ENCODE measurements at places on chromosomes 16 and 17.
A peak's percentile ranks its signal among the peaks of the same experiment; 100 is the strongest.

- peak; percentile 42 for DNase-seq
Observed at GRCh38 chr16:4682616-4683254, 10.6 kb upstream of the NUDT16L1 start.

DNA sequence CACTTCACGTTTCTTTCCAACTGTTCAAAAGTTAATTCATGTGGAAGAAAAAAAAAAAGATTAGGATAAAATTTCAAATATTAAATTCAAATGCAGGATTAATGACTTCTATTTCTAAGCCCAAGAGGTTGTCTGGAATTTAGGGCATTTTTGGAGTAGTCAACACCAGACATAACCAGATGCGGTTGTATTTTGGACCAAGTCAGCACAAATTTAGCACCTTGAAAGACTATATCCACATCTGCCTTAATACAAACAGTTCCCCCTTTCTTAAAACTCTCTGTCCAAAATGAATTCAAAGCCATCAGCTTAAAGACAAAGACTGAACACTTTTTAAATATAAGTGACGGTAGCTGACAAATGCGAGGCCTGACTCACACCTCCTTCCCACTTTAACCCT is 282.9 kb downstream of the C16orf95 start:
- DNase-seq, result no peak

DNA sequence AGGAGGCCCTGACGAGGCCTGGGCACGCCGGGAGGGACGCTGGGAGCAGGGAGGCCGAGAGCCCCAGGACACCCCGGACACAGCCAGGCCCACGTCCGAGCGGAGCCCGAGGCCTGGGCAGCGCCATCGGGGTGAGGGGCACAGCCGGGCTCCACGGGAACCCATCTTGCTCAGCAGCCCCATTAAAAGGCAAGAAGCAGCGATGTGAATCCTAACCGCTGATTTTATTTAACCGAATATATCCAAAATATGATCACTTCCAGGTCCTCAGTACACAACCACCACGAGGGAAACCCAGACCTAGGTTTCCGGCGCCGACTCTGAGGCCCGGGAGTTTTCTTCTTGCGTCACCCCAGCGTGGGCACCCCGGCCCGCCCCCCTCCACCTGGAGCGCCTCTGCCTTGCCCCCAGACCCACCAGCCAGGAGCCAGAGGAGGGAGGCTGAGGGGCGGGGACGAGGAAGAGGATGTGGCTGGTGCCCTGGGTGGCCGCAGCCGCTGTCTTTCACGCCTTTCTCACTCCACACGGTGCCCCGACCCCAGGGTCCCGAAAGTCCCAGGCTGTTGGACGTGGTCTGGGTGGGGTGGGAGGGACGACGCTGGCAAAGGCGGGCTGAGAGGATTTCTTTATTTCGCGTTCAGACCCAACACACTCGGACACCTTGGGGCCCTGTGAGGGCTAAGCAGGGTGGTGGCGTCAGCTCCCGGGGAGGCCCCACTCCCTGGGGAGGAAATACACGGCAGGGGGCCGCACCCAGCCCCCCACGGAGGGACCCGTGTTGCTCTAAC is 568 bp upstream of the CCDC154 start:
- peak; percentile 30 for DNase-seq

DNA sequence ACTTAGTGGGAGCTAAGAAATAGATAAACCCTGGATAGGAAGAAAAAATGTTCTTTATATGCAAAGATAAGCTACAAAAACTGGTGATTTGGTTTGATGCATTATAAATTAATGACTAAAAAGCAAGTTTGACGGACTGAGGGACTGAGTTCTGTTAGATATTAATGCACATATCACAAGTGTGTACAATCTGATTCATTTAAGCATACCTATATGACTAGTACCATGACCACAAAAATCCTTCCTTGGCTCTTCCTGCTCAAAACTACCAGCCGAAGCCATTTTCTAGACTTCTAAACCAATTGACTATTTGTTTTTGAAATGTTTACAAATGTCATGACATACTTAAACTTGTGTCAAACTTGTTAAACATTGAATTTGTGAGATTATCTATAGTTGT is 374.5 kb upstream of the MON1B start:
- no peak for DNase-seq

DNA sequence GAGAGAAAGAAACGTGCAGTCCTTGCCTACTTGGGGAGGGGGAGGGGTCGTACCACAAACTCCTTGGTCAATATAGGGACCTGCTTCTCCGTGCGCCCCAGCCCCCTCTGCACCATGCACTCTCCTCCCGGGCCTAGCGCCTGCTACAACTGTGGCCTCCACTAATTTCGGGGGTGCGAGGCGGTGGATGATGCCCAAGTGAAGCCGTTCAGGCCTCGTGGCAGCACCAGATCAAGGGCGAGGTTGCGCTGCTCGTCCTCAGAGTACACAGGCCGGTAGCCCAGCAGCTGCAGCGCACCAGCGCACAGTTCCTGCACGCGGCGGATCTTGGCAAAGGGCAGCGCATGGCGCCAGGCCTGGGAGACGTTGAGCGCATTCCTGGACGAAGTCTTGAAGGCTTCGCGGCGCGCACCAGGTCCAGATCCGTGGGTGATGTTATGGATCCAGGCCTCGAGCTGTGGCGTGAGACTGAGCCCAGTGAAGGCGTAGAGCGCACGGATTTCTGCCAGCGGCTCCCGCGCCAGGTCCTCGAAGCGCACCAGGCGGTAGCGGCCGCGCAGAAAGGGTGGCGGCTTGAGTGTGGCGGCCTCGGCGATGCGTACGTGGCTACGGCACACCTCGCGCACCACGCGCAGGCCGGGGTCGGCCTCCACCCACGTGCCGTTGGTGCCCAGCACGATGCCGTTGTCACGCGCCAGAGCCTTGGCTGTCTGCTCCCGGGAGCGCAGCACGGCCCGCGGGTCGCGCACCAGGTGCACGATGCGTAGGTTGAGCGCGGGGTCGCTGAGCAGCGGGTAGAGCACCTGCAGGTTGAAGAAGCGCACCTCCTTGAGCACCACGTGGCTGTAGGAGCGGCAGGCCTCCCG is 14.2 kb upstream of the TMEM170A start:
- no peak for DNase-seq

DNA sequence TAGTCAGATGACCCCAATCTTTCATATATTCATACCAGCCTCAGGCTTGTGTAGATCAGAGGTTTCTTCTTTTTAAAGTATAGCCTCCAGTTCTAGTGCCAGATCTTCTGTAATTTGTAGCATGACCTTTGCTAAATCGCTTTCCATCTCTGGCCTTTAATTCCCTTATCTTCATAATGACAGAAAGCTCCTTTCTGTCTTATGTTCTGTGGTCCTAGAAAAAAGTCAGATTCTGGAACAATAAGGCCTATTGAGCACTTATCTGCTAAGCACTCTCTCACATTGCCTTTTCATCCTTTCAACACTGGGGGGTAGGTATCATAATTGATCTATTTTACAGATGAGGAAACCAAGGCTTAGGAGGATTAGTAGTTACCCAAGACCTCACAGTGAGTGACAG is 9.2 kb downstream of the CCL16 start:
- DNase-seq, result no peak

GRCh38 chr16:8675183-8676159 is 1.1 kb downstream of the ABAT start:
- peak; percentile 49 for DNase-seq

DNA sequence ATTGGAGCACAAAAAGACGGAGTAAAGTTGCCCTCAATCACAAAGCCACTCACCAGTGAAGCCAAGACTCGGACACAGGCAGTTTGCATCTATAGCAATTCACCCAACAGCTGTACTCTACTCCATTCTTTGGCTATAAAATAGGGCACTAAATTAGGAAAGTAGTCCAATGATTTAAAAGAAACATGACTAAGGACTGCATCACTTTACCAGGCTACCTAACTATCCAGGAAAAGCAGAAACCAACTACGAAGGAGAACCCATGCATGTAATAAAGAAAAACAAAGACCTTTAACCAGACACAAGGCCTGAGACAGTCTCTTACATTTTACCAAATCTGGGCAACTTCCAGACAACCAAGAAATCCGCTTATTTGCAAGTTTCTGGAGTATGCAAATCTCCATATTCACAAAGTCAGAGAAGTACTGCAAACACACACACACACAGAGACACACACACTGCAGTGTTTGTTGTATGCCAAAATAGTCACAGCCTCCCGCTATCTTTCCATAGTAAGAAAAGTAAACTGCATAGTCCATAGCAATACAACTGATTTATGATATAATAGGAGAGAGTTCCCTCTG is 59.8 kb downstream of the CDH11 start:
- no peak for DNase-seq

- DNase-seq, result no peak
Observed at GRCh38 chr16:14013145-14013570, 58.0 kb upstream of the MRTFB start.

DNA sequence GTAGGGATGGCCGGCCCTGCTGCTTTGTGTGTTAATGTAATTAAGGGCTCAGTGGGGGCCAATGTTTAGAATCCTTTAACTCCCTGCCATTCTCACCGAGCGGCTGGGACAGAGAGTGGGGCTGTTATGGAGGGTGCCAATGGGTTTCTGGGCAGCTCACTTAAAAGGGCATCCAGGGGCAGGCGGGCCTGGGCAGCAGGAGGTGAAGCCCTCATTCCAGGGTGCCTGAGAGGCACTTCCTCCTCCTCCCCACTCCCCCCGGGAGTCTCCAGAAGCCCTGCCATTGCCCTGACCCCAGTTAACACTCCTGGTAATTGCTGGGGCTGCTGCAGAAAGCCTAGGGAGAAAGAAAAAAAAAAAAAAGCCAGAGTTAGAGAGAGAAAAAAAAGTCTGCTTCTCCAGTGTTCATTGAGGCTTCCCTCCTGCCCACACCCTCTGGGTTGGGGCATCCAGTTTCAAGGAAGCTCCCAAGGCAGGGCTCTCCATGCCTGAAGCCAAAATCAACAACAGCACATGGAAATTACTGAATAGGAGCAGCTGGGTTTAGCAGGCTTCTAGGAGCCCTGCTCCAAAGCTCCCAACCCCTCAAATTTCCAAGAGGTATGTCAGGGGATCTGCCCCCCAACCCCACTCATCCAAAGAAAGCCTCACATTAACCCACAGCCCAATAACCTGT is 28.0 kb downstream of the CUEDC1 start:
- no peak for DNase-seq

- DNase-seq, result no peak
Observed at GRCh38 chr16:4556580-4556979, 440 bp downstream of the C16orf96 start.

GRCh38 chr17:34826332-34826731 is 134.9 kb downstream of the CCT6B start:
- DNase-seq, result no peak

DNA sequence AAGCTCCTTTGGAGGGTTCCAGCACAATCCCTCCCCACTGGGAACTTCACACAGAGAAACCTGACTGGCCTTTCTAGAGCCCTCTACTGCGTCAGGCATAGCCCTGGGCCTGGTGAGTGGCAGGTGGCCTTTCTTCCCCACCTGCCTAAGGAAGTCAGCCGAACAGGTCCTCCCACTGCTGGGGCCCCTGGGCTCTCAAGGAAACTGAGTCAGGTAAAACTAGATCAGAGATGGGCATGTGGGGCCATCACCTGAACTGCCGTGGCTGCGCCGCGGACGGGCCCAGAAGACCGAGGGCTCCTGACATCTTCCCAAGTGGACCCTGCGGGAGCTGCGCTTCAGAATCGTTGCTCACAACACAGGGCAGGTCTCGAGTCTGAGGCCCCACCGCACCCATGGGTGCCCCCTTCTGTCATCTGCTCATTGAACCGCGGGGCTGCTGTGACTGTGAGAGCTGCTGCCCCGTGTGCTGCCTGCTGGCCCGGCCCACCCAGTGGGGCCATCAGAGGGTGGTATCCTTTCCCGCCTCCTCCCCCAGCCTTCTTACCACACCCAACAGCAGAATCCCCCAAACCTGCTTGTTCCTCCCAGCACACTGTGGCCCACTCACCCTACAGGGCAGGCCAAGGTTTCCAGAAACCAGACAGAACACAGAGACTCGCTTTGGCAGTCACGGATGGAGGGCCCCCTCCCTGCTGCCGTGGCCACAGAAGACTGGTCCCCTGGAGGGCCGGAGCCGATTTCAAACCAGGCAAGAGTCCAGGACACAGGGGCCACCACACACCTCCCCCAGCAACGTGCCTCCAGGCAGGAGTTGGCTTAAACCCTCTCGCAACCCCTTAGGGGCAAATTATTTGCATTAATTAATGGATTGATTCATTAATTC is 81.1 kb downstream of the TBC1D16 start:
- DNase-seq, result no peak

- DNase-seq, result no peak
Observed at GRCh38 chr17:550041-550398, 164.6 kb downstream of the VPS53 start.

DNA sequence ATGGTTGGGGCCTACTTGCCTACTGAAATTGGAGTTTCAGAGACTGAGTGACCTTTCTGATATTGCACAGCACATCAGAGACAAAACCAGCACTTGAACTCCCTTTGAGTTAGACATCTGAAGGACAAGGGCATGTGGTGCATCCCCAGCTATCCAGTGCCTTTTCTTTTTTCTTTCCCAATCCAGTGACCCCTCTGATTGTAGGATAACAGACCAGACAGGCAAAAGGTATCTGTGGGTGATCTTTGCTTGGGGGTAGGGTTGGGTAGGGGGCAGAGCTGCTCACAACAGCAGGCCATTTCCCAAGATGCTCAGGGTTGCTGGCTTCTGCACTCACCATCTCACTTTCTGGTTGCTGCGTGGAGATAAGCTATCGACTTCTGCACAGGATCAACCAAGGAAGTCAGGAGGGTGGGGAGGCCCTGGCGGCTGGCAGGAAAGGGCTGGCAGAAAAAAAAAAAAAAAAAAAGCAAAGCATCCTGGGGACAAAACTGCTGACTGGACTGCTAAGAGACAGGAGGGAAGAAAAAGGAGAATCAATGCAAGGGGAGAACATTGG is 42.2 kb downstream of the HOXB1 start:
- DNase-seq, result no peak

DNA sequence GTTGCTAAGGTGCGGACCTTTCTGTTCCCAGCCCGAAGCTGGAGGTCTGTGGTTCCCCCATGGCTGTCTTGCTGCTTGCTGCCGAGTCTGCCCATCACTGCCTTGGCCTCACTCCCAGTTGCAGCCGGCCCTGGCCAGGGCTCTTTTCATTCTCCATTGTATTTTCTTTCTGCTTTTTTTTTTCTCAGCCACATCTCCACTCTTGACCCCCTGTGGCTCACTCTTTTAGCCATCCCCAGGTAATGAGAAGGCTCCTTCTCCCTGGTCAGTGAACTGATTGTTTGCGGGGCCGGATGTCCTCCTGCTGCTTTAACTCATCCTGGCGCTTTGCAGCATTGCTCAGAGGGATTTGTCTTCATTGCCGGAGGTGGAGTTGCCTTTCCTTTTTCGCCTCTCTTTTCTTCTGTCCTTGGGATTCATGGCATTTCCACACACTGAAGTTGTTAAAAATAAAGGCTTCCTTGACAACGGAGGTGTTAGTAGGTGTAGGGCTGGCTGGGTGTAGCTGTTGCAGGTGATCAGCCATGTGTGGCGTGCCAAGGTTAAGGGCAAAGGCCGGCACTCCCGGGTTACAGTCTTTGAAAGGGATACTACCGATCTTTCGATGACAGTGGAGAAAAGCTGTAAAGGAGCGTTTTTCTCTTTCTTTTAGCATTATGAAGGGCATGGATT is 34.1 kb downstream of the MAP2K6 start:
- DNase-seq, result no peak

DNA sequence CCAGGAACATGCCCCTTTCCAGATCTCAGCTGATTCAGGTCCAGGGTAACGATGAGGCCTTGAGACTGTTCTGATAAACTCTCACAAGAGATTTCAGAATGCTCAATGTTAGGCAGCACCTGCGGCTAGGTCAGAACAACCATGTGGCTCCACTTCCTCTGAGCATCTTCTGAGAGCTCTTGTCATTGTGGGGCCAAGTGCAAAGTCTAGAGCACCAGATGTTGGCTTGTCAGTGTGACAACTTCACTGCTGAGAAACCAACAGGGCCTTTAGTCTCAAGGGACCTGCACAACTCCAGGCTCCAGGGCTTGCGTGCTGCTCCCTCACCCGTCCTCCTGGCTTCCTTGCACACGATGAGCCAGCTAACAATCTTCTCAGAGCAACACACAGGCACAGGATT is 29.0 kb downstream of the FCSK start:
- DNase-seq, result no peak
